Right ventricle myocardium inferior (tissue), 1 donor: ENCODE measurements at places on chromosomes 3 and 15. TPM values are rescaled to one million over a fixed set of nuclear protein-coding genes. Genes with fewer than 3 reads are reported as not detected.

DNA sequence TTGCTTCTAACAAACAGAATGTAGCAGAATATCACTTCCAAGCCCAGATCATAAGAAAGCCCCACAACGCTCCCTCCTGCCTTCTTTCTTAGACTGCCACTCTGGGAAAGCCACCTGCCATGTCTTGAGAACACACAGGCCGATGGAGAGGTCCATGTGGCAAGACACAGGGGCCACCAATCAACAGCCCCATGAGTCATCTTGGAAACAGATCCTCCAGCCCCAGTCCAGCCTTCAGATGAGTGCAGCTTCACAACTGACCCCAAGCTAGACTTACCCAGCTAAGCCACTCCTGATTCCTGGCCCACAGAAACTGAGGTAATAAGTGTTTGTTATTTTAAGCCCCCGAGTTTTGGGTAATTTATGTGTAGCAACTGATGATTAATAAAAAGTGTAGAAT, 39.7 kb downstream of the PTH1R start:
- no peak for DNase-seq

The C15orf39 gene
- 15.0 TPM for total RNA-seq

The MOBP gene
- not detected for total RNA-seq

GRCh38 chr15:51260202-51260601, 78.2 kb downstream of the CYP19A1 start:
- no peak for DNase-seq
